ENCODE measurements at places on chromosomes 7 and 10. TPM values are rescaled to one million over a fixed set of nuclear protein-coding genes. Genes with fewer than 3 reads are reported as not detected.

DNA sequence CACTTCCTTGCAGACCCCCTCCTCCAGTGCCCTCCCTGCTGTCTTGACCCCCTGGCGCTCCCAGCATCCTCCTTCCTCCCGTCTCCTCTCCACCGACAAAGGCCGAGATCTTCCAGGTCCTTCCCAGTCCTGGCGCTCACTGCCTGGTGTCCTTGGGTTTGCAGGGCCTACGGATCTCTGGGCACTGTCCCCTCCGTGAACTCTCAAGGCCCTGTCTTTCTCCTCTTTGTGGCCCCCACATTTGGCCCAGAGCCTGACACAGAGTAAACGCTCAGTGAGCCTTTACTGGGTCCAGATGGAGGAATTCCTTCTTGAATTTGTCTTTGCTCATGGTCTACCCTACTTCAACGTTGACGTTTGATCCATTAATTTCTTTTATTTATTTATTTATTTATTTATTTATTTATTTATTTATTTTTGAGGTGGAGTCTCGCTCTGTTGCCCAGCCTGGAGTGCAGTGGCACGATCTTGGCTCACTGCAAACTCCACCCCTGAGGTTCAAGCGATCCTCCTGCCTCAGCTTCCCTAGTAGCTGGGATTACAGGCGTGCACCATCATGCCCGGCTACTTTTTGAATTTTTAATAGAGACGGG, 29.7 kb downstream of the TMEM270 start:
- DNase-seq, result no peak

The CDH23 gene
- 10.3 TPM for total RNA-seq

GRCh38 chr7:15042285-15043065, 139.9 kb upstream of the DGKB start:
- no peak for DNase-seq

The SHTN1 gene
- 17.3 TPM for total RNA-seq

DNA sequence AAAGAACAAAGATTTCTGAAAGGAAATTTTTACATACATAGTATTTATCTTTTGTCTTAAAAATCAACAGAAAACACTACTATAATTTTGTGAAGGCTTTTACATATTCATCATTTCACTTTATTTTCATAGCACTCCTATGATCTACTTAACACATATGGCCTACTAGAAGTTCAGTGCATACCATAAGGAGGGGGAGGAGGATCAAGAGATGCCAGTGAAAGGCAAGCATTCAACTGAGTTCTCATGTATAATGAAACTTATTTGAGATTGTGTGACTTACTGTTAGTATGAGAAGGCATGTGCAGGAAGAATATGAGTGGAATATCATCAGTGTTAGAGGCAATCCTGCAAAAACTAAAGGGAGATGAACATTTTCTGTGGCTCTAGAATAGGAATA, 10.6 kb downstream of the BRAF start:
- DNase-seq, result no peak
